H7 (cell line): ENCODE measurements at places on chromosomes 2 and 18.

GRCh38 chr18:49342690-49343089 lies 117.8 kb downstream of the DYM start:
- DNase-seq: no peak

DNA sequence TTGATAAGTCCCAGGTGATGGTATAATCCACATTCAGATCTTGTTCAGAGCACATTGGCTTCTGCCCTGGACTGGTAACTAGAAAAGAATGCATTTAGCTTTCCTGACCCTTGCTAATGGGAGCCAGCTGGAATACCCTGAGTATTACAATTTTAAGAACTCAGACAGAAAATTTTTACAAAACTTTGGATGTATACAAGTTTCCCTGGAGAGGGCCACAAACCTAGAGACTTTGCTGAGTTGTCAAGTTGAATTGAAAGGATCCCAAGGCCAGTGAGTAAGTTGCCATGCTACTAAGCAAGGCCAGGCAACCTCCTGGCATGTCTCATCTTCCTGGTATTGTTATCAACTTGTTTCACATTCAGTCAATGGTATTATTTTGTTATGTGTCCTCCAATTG lies 20.0 kb upstream of the NABP1 start:
- no peak for DNase-seq

DNA sequence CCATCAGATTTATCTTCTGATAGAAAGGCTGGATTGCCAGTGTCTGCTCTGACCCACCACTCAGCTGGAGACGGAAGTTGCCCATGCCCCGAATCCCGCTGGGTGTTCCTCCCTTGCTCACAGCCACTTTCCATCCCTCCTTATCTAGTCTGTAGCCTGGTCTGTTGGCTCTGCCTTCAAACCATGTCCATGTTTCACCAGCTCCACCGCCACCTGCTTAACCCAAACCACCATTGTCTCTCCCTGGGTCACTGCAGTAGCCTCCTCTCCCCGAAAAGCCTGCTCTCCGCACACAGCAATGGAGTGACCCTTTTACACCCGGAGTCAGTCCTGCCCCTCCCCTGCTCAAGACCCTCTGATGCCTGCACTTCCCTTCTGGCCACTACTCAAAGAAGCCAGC lies 60.4 kb downstream of the GLI2 start:
- no peak for DNase-seq

DNA sequence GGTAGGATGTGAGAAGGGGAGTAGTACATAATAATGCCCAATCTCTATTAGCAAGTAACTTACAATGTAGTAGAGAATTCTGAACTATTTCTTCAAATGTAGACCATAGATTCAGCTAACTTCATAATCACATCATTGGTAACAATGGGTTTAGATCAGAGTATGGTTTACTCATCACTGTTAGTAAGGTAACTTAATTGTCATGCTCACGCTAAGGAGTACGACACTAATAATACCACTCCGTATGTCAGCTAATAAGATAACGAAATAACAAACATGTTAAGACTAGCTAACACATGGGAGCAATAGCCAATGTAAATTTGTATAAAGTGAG lies 56.4 kb upstream of the CCDC141 start:
- DNase-seq: no peak

DNA sequence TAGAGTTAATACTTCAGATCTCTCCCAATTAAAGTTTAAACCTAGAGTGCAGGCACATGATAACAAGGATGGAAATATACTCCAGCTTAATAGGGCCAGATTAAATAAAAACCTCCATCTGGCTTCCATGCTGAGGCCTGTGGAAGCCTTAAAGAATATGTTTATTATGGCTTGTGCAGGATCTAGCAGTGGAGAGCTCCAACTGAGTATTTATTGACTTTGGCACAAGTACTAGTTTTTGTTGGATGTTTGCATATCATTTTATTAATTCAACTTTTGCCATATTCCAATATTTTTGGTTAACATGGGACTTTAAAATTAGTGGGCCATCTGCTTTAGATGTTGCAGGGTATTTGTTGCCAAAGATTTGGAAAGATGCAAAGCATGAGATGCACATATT lies 860.4 kb upstream of the SOX11 start:
- no peak for DNase-seq

- DNase-seq: no peak
Measured at GRCh38 chr2:47225061-47225783, 70.1 kb upstream of the STPG4 start.

DNA sequence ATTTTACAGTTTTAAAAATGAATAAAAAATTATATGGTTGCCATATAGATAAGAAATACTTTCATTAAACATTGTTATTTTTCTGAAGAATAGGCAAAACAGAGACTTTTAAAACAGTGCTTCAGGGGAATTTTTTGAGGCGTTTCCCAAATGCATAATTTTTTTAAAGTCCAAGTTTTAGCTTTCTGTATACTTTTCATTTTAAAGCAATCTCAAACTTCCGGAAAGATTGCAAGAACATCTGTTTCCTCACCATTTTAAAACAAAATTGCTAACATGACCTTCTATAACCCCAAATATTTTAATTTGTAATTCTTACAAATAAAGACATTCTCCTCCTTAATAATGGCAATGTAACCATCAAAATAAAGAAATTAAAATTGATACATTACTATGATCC lies 15.1 kb upstream of the MBD2 start:
- DNase-seq: no peak

- peak; percentile 5 for DNase-seq
Measured at GRCh38 chr18:69161383-69162028, 239.2 kb upstream of the DOK6 start.

GRCh38 chr2:191148791-191149190 lies 2.0 kb downstream of the STAT4 start:
- DNase-seq: no peak

DNA sequence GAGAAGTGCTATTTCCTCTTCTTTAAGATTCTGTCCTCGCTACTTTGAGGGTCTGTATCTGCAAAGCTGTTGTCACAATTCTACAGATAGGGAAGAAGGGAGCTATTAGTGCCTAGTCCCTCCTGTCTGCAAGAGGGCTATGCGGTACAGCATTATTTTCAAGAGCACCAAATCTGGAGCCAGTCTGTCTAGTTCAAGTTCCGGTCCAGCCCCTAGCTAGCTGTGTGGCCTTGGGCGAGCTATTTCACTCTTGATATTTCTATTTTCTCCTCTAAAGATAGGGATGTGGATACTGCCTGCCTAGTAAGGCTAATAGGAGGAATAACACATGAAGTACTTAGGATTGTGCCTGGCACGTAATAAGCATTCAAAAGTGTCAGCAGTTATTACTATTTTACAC lies 272.4 kb downstream of the KCNE4 start:
- no peak for DNase-seq

DNA sequence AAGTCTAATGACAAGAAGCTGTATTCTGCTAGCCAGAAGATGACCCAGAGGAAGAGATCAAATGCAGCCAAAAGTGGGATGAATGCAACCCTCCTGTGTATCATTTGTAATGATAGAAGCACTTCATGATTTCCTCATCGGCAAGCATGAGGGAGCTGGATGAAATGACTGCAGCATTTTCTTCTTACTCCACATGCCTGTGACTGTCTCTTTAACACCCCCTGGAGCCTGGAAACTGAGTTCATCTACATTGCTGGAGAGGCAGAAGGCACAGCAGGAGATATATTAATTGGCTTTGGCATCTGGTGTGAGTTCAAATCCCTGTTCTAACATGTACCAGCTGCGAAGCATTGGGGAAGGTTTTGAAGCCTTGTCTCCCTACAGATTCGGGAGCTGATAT lies 37.7 kb downstream of the ID2 start:
- DNase-seq: no peak

DNA sequence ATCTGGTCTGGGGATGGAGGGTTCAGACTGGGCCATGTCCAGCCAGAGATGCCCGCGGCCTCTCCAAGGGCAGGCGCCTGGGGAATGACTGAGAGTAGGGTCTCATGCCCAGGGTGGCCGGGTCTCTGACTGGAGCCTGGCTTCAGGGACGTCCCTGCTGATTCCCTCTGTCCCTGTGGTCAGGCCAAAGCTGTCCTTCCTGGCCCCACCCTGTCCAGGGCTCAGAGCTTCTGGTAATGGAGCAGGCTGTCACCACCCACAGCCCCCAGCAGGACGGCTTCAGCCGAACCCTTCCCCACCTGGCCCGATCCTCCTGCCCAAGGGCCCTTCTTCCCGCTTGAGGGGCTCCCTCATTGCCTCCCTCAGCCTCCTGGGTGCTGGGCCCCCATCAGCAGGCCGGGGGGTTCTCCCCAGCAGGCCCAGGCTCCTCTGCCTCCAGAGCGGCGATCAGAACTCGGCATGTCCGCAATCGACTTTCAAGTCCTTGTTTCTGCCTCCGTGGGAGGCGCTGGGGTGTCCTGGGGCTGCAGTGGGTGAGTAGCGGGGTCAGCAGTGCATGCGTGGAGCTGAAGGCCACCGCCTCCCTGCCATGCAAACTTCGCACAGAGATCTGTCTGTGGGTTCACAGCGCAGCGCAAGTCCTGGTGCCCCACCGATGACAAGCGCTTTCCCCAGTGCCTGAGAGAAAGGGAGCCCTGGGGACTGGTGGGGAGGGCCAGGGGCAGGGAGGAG lies 18.3 kb downstream of the RAMP1 start:
- peak; percentile 57 for DNase-seq

GRCh38 chr2:136527560-136527959 lies 237.8 kb upstream of the THSD7B start:
- peak; percentile 24 for DNase-seq

GRCh38 chr2:15311201-15311907 lies 249.8 kb downstream of the NBAS start:
- DNase-seq: no peak

GRCh38 chr2:122739732-122740593 lies 984.5 kb downstream of the TSN start:
- DNase-seq: no peak

GRCh38 chr18:79476031-79476917 lies 80.5 kb downstream of the NFATC1 start:
- no peak for DNase-seq

- no peak for DNase-seq
Measured at GRCh38 chr18:31508781-31509180, 10.8 kb downstream of the DSG2 start.

DNA sequence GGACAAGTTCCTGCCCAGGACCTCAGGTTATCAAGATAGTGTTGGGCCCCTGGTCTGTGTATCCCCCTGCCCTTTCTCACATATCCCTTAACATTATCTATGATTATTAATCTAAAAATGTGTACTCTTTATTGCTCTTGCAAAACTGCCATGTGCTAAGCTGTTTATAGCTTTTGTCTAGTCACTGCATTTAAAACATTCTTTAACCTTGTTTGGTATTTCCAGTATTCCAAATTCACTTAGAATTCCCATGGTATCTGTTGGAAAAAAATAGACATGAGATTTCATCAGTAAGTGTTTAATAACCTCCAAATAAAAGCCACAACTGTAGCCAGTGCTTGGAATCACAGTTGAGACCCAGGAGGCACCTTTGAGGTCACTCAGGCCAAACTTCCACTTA lies 16.2 kb upstream of the GLS start:
- no peak for DNase-seq

DNA sequence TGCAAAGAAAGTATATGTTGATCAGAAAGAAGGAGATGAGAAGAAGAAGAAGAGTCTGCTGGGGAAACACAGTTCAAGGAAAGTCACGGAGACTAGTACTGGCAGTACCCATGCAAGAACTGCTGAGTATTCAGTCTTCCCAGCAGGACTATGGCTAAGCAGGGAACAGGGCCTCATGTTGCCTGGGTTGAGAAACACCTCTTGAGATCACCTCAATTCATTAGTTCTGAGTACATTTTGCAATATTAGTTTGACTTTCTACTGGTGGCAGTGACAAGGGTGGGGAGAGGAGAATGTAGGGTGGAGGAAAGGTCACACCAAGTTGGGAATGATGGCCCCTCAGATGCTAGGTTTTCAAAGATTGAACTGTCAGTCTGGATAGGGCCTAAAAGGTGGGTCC lies 50.5 kb downstream of the MRPL33 start:
- no peak for DNase-seq

- no peak for DNase-seq
Measured at GRCh38 chr2:69081757-69082156, 68.8 kb downstream of the ANTXR1 start.

GRCh38 chr2:201128033-201128432 lies 12.1 kb downstream of the CFLAR start:
- DNase-seq: no peak

- DNase-seq: no peak
Measured at GRCh38 chr2:2562867-2563266, 231.8 kb upstream of the MYT1L start.

DNA sequence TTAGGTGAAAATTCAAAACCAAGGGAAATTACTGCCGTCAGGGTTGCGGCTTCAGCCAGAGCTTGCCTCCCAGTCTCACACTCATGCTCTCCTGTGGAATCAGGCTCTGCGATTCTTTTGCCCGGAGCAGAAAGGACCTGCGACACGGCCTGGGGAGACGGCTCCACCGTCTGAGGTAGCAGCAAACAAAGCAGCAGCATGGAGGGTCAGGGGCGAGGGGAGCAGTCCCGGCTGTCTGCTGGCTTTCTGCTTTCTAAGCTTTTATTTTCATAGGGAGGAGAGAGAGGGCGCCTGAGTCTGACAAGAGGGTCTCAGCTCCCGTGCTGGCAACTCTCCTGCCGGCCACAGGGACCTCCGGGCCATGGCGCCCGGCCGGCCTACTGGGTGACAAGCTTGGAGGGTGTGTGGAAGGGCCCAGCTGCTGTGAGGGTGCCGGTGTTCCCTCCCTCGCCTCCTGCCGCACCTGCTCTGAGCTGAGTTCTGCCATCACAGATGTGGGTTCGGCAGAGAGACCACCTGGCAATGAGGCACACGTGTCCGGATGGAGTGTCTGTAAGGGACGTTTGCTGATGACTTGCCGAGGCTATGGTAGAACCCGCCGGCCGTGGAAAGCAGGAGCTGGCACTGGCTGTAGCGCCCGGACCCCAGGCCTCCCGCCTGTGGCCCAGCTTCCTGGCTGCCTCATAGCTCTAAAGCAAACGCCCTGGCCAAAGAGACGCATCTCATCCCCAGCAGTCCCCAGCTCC lies 66.2 kb upstream of the CTDP1 start:
- DNase-seq: no peak

- DNase-seq: no peak
Measured at GRCh38 chr2:28433935-28434599, 41.4 kb downstream of the FOSL2 start.

- DNase-seq: no peak
Measured at GRCh38 chr2:202337706-202338346, 38.3 kb upstream of the BMPR2 start.

- DNase-seq: peak; percentile 94
Measured at GRCh38 chr2:70984576-70985282, 6.3 kb downstream of the ANKRD53 start.

DNA sequence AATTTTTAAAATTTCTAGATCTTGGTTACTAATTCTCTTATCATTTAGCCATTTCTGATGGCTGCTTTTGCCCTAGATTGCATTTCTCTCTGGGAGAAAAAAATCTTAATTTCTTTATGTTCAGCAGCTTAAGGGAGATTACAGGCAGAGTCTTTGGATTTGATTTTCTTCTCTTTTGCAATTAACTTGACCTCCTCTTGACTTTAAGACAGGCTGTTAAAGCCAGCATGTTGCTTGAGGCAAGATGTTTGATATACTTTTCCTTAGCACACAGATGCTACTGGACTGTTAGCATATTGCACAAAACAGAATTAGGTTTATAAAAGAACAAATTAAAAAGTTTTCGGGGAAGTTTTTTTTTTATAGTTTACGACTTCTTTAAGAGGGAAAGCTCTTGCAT lies 50.0 kb downstream of the XRCC5 start:
- no peak for DNase-seq
